ENCODE measurements at places on chromosomes 12 and 14. TPM values are rescaled to one million over a fixed set of nuclear protein-coding genes. Genes with fewer than 3 reads are reported as not detected.
A peak's percentile ranks its signal among the peaks of the same experiment; 100 is the strongest.

GRCh38 chr14:95137164-95137803 is 20.0 kb downstream of the DICER1 start:
- DNase-seq, result no peak

DNA sequence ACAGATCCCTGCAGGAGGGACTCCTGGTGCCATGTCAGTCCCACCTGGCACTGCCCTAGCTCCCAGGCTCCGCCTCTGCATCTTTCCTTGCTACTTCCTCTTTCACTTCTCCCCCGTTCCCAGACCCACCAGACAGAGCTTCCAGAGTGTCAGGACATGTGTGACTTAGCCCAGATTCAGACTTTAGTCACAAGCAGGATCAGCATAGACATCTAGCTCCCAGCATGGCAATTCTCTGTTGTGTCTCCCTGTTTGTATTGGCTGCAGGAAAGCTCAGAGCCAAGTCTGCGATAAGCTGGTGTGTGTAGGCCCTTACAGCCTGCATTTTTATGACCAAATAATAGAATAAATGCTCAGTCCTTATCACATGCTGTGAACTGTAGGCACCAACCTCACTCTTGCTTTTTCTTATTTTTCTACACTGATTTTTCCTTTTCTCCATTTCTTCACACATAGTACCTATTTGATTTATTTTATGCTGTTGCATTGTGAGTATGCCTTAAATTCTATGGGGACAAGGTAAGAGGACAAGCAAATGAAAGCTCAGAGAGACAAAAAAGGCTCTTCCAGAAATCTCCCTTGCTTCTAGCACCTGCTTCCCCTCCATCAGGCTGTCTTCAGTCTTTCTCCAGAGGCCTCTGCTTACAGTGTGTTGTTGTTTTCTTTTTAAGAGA is 5.9 kb downstream of the DHRS2 start:
- no peak for DNase-seq

DNA sequence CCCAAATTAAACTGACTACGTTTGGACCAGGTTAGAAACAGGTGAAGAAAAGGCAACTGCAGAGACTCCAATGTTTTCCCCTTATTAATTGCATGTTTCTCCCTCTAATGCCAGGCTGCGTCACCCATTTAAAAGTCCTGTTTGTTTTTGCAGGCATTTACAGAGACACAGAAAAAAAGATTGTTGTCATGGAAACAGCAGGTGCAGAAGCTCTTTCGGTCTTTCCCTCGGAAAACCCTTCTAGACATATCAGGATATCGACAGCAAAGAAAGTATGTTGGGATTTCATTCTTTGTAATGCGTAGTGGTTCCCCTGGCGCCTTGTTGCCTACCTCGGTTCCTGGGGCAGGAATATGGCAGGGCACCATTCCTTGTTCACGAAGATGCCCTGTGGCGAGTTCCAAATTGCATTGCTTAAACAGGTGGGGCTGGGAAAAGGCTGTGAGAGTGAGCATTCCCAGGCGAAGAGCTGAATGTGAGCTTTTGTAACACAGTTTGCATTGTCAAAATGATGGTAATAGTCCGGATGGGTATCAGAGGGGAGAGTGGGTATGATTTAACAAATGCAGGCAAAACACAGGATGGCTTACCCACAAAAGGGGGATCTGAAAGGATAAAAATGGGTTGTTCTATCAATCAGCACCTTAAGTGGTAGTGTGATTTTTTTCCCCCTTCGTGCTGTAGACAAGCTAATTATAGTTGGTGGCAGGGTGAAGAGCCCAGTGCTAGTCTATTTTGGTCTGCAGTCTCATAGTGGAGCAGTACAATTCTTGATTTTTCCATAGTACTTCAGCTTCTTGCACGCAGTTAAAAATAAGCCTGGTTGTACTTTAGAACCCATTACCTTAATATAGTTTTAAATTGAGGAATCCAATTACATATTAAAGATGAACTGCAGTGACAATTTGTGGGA is 132.4 kb downstream of the GCH1 start:
- DNase-seq, result no peak

- DNase-seq, result no peak
Observed at GRCh38 chr14:106662936-106663550, 1136.7 kb downstream of the TMEM121 start.

DNA sequence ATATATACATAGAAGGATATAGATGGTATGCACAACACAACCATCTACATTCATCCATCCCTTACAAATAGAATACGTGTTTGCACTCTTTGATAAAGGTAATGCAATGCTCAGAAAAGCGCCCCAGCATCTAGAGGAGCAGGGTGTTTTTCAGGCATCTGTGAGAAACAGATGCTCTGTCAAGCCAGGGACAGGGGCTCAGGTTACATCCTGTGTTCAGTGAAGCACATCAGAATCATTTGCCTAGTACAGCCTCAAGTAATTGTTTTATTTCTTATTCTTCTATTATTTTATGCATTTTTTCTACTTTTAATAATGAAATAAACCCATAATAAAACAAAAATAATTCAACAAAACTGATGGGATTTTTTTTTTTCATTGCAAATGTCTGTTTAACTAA is 50.5 kb upstream of the HIF1A start:
- DNase-seq, result peak; percentile 67

DNA sequence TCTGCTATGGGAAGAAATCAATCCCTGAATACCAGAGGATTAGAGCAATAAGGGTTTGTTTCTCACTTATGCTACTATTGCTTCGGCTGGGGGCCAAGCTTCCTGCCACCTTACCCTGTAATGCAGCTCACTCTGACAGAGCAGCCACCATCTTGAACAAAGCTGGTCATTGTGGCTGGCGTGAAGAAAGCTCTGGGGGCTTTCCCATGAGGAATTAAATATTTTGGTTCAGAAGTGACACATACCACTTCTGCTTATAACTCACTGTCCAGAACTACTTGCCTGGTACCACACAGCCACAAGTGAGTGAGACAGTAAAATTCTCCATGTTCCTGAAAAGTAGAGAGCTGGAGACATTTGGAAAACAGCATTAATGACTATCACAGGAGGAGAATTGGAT is 82.6 kb downstream of the GALNT8 start:
- no peak for DNase-seq

DNA sequence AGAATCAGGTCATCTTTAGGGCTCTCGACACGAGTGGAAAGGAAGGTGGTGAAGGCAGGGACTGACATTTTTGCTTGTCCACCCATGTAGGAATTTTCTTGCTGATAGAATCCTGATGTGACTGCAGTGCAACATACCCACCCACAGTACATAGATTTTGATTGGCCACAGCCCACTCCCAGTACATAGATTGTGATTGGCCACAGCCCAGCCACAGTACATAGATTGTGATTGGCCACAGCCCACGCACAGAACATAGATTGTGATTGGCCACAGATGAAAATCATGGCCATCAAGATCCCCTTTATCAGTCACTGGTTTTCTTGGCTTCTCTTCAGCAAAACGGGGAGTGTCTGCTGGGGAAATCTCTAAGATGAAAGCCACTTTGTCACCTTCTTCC is 1041.5 kb downstream of the AACS start:
- no peak for DNase-seq

DNA sequence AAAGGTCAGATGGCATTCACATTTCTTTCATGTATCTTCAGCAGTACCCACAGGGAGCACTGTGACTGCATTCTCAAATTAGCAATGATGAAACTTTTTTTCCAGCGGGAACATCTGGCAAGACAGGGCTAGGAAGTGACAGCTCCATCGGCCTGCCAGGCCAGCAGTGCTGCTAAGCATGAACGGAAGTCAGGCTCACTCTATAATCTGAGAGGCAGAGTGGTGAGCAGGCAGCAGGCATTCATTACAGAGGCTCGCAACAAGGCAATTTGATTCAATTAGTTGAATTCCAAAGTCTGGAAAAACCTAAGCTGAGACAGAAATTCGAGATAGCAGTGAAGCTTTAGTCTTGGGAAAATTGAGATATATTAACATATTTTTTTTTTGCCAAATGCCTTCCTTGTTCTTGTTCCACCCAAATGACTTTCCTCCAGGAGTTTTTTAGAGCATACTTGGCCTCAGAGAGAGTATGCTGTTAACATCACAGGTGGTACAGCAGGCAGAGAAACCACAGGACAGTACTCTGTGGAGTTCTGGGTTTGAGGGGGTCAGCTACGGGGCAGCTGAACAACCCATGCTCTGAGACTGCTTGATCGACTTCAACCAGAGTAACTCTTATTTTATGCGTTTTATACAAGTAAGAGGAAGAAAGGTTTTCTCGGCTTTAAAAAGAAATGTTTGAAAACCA is 414.9 kb downstream of the APAF1 start:
- DNase-seq, result peak; percentile 37

DNA sequence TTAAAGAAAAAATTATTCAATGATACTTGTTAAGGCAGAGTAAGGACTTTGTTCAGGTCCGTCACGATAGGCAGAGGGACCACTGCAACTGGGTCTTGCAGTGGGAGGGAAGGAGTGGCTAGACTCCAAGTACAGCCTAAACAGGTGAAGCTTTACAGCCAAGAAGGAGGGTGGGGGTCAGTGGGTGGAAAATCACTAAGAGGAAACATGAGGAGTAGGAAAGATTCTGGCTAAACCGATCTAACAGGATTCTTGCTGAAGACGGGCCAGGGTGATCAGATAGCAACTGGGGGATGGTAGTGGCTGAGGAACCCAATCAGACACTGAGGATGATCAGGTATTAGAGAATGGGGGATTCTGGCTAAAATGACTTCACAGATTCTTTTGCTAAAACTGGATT is 100.2 kb downstream of the TTC7B start:
- no peak for DNase-seq

- no peak for DNase-seq
Observed at GRCh38 chr12:14689996-14690395, 6.4 kb downstream of the GUCY2C start.

DNA sequence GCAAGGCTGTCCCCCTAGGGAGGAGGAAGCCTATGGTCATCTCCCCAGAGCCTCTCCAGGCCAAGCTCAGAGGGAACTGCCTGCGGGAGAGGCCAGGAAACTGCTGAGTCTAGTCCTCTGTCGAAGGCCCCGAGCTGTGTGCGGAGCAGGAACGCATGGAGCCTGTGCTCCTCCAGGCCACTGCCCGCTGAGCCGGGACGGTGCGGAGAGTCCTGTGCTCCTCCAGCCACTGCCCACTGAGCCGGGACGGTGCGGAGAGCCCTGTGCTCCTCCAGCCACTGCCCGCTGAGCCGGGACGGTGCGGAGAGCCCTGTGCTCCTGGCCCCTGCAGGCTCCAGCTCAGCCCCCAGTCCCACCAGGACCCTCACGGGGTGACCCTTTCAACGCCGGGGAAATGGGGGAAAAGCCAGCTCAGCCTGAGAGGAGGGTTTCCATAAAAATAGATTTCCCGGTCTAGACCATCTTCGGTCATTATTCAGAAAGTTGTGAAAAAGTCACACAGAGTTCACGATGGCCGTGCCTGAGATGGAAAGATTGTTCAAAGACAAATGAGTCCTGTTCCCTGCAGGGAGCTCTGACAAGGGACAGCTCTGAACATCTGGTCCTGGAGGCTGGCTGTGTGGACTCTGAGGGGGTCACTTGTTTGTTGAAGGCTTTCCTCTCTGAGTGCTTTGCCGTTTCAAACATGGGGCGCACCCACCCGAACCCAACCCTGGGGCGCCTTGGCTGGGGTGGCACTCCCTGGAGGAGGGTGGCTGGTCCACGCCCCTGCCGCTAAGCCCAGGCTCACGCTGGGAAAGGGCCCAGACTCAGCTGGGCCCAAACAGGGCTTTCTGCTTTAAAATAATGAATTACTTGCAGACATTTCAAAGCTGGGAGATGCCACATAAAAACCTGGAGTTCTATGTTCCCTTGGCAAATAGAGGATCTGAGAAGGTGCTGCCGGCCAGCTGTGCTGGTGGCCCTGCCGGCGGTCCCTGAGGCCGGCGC is 85.5 kb downstream of the ADGRD1 start:
- DNase-seq, result no peak

DNA sequence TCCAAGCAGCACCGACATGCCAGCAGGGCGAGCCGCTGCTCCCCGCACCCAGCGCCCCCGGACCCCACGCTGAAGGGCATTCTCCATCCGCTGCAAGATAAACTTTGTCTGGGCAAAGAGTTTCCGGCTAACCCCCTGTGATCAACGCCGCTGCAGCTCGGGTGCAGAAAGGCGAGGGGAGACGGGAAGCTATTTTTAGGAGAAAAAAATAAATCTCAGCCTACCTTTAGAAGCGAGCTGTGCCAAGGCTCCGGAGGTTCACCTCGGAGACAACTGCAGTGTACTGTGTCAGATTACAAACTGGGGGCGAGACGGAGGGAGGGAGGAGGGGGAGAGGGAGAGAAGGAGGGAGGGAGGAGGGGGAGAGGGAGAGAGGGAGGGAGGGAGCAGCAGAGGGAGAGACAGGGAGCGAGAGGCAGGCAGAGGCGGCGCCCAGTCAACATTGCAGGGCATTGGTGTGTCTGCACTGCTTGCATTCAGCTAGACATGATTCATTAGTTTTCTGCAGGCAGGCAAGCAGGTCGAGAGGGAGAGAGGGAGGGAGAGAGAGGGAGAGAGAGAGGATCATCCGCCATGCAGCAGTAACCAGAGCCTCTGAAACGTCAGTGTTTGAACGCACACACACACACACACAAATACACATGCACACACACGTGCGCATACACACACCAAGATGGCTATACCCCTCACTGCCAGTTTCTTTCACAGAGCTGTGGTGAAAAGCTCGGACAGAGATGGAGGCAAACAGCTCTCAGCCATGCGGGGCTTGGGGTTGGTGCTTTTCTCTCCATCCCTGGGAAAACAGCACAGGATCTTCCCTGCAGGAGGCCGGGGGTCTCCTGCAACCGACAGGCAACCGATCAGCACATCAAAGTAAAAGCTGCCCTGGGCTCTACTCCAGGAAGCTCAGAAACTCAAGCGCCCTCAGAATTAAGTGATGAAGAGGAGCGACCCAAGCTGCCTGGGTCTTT is at the start of gene RIMBP2:
Gene RIMBP2 (minus strand): TSS at position 302 of the 971 bp plus-strand sequence. CDS start 237,286 bp downstream, outside the sequence.
- no peak for DNase-seq

- peak; percentile 43 for DNase-seq
Observed at GRCh38 chr14:54715239-54715638, 148.3 kb downstream of the SAMD4A start.

DNA sequence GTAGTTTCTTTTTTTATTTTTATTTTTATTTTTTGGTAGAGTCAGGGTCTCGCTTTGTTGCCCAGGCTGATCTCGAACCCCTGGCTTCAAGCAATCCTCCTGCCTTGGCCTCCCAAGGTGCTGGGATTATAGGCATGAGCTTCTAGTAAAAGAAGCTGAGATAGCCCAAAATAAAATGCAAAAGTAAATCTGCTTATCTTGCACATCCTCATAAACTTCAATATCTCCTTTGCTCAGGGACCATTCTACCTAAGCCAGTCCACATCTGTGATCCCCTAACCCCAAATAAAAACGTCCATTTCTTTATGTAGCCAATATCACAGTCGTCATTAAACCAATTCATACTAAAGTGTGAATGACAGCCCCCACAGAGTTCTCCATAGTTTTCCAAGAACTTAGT is 36.3 kb downstream of the ATF7 start:
- DNase-seq, result no peak

Gene FOXN4
- total RNA-seq, result not detected

Gene TBC1D30
- total RNA-seq, result 0.06 TPM

Gene STON2
- total RNA-seq, result 44.5 TPM

Gene TMTC2
- total RNA-seq, result 1.5 TPM

Gene TDG
- total RNA-seq, result 18.2 TPM

Gene CCND2
- 133 TPM for total RNA-seq

Gene HOXC13
- 9.1 TPM for total RNA-seq

Gene C14orf119
- 47.0 TPM for total RNA-seq

Gene PRH2
- total RNA-seq, result 1.0 TPM
